RKO (cell line): ENCODE measurements at places on chromosomes 6 and 20.

- peak; percentile 76 for DNase-seq
Measured at GRCh38 chr6:53793318-53794136, 1.3 kb upstream of the LRRC1 start.

GRCh38 chr6:142367501-142368018 is 65.8 kb downstream of the ADGRG6 start:
- DNase-seq: no peak

DNA sequence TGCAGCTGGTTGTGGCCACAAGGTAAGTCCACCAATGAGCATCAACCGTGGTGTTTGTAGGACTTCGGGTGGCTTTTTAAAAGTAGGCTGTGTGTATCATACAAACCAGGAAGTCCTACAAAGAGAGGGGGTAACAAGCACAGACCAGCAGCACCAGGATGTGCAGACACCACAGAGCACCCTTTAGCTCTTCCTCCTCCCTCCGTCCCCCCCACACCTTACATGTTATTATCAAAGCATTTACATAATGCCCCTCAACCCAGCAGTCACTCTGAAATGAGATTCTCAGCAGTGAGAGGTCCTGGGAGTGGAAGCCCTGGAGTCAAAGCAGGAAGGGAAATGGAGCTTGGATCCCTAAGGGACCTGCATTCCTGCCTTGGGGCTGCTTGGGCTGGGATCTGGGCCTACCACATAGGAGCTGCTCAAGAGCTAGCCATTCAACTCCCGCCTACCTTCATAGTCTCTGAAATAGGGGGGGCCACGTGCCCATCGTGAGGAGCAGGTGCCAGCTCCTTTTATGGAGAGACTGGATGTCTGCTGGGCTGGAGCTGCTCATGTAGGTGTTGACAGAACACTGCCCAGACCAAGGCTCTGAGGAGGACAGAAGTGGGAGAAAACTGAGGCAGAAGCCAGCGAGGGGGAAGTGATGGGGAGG is 90.6 kb downstream of the PSMB1 start:
- DNase-seq: no peak

GRCh38 chr6:154594496-154595198 is 84.2 kb upstream of the CNKSR3 start:
- no peak for DNase-seq

DNA sequence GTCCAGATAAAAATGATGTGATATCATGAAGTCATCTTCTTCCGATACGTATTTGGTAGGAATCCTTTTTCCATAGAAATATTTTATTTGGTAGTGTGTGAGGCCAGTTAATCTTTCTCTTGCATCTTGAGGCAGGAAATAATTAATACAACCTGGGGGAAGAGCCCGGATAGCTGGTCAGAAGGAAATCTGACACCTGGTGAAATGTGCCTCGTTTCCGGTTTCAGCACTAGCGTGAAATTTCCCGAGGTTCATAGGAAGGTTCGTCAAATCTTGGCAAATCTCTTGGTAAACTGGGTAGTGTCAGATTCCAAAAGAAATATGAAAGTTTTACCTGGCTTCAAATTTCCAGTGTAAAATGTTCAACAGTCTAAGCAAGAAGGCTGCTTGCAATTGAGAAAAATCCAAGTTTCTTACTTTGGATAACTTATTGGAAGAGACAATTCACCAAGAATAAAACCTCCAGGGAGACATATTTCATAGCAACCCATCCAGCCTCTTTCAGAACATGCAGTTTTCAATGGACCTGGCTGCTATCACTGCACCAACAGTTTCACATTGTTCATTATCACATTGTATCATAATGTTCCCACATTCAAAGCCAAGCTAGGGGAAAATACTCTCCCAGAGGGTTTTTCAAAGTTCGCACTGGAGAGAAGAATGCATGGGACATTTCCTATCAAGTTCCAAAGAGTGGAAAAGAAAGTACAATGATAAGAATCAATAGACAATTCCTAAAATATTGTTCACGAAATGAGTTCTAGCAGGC is 454.5 kb upstream of the CITED2 start:
- no peak for DNase-seq

DNA sequence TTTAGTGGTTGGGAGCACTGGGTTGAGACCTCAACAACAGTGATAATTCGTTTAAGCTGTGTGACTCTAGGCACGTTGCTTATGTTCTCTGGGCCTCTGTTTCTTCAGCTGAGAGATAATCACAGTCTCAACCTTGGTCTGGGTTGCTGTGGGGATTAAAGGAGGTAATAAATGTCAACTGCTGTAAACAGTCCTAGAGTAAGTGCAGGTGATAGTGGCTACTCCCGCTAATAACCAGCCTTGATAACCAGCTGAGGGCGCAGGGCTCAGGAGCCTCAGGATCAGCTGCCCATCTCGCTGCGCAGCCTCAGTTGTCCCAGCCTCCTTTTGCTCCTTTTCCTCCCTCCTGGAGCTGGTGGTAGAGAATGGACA is 58.0 kb downstream of the JARID2 start:
- DNase-seq: no peak
